Mesothelial cell of epicardium (in vitro differentiated cells): ENCODE measurements at places on chromosomes 16 and 17.

GRCh38 chr16:80852261-80852872 lies 48.0 kb upstream of the CDYL2 start:
- H3K27me3 ChIP-seq: peaks cover 13% of the 10 kb centered on the region
- no peak overlapping the region for H3K4me3 ChIP-seq
- no peaks in the 10 kb centered on the region for H3K36me3 ChIP-seq
- H3K4me1 ChIP-seq: no peaks in the 10 kb centered on the region

- no peaks in the 10 kb centered on the region for H3K27me3 ChIP-seq
- H3K4me3 ChIP-seq: peak overlapping the region; percentile 36
- H3K36me3 ChIP-seq: peaks cover 11% of the 10 kb centered on the region
- DNase-seq: peak; percentile 51
- H3K4me1 ChIP-seq: peaks cover 77% of the 10 kb centered on the region
Observed at GRCh38 chr17:42519546-42520491, 16.2 kb upstream of the NAGLU start.

GRCh38 chr16:63816276-63816675 lies 1305.6 kb downstream of the CDH11 start:
- no peak overlapping the region for H3K4me3 ChIP-seq
- H3K4me1 ChIP-seq: peaks cover 4% of the 10 kb centered on the region
- peaks cover 1% of the 10 kb centered on the region for H3K36me3 ChIP-seq
- DNase-seq: no peak
- H3K27me3 ChIP-seq: no peaks in the 10 kb centered on the region

- no peak overlapping the region for H3K27ac ChIP-seq
- H3K27me3 ChIP-seq: peaks cover 6% of the 10 kb centered on the region
- no peaks in the 10 kb centered on the region for H3K4me1 ChIP-seq
- DNase-seq: no peak
- no peaks in the 10 kb centered on the region for H3K36me3 ChIP-seq
- no peak overlapping the region for H3K4me3 ChIP-seq
Observed at GRCh38 chr16:83271123-83271522, 536.7 kb upstream of the HSBP1 start.

DNA sequence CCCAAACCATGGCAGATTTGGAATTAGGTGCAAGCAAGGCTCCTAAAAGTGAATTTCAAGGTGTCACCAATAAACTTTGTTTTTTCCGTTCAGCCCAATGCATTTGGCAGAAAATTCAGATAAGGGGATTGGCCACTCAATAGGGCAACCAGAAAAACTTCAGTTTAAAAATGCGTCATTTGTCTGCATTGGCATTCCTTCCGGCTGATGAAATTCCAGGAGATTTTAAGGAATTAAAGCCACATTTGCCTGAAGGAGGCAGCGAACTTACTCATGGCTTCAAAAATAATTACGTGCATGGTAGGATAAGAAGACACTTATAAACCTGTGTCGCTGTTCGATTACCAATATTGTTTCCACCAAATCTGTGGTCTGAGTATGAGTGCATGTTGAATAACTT lies 151.9 kb downstream of the SALL1 start:
- H3K4me1 ChIP-seq: no peaks in the 10 kb centered on the region
- H3K27ac ChIP-seq: no peak overlapping the region
- peaks cover 11% of the 10 kb centered on the region for H3K27me3 ChIP-seq
- H3K36me3 ChIP-seq: no peaks in the 10 kb centered on the region
- no peak overlapping the region for H3K4me3 ChIP-seq
